ENCODE measurements at places on chromosomes 16 and 17.

GRCh38 chr16:2761886-2762583 lies 9.6 kb downstream of the SRRM2 start:
- no peak for DNase-seq

GRCh38 chr17:1803280-1803679 lies 26.4 kb downstream of the SMYD4 start:
- no peak for DNase-seq

DNA sequence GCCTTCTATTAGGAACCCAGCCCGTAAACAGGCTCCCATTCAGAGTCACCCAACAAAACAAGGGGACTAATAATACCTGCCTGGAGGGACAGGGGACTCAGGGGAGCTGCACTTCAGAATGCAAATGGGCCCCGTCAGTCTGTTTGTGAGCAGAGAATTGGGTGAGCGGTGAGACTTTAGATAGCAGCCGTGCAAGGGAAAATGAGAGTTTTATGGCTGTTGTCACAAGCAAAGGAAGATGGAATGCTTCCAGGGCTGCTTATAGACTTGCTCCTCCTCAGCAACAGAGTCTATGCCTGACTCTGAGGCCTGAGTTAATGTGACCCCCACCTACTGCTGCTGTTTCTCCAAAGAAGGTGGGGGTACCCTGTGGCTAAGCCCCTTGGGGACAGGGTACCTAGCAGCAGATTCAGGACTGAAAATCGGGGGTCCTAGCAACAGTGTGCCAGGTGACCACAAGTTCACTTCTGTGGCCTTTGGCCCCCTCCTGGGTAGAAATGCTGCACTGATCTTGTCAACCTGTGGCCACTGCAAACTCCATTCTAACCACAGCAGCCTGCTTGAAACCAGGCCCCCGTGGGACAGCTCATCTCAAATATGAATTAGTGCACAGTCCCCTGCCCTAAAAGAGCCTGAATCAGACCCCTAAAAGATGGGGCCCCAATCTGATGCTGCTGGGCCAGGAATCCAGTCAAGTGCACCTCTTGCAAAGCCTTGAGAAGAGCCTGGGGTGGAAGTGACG lies 126.4 kb downstream of the C16orf78 start:
- no peak for DNase-seq

- no peak for DNase-seq
Measured at GRCh38 chr16:81698310-81698641, 80.8 kb upstream of the PLCG2 start.

DNA sequence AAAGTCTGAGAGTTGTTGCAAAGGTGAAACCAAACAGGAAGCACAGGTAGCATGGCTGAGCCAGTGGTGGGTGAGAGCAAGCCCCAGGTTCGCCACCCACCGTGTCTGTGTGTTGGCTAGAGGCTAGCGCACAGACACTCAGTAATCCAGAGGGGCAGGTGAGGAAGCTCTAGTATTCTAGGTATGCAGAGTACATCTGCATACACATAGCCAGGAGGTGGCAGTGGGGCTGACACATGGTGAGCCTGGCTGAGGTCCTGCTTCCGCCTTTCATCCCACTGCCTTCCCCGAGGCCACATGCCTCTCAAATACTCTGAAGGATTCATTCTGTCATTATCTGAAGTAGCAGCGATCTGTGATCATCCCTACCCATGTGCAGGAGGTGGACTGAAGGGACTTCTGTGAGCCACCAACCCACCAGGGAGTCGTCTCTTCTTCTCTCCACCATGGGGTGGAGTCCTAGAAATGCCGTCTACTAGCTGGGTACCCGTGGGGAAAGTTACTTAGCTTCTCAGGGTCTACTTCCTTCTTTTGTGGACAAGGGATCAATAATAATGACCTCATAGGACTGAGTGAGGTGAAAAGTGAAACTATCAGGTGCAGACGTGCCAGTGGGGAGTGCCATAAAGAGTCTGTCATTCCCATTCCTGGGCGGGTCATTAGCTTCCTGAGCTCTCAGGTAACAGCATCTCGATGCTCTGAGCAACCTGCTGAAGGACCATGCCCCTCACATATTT lies 36.0 kb upstream of the ICAM2 start:
- no peak for DNase-seq
